ENCODE measurements at places on chromosomes 7 and 10.

DNA sequence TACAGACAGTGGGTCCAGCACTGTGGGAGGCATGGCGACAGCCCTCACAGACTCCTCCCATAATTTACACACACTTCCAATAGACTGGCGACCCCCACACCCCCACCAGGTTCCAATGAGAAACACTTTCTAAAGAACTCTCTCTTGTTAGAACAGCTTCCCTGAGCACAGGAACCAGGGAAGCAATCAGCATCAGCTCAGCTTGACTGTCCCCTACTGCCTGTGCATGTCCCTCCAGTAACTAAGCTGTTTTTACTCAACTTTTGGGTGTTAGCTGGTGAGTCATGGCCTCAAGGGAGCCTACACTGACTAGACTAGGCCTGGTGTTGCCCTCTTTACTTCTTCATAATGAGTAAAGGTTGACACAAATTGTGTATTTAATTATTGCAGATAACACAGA, 32.6 kb upstream of the HERPUD2 start:
- DNase-seq = no peak

GRCh38 chr10:22434521-22434920, 89.2 kb downstream of the SPAG6 start:
- DNase-seq = no peak

DNA sequence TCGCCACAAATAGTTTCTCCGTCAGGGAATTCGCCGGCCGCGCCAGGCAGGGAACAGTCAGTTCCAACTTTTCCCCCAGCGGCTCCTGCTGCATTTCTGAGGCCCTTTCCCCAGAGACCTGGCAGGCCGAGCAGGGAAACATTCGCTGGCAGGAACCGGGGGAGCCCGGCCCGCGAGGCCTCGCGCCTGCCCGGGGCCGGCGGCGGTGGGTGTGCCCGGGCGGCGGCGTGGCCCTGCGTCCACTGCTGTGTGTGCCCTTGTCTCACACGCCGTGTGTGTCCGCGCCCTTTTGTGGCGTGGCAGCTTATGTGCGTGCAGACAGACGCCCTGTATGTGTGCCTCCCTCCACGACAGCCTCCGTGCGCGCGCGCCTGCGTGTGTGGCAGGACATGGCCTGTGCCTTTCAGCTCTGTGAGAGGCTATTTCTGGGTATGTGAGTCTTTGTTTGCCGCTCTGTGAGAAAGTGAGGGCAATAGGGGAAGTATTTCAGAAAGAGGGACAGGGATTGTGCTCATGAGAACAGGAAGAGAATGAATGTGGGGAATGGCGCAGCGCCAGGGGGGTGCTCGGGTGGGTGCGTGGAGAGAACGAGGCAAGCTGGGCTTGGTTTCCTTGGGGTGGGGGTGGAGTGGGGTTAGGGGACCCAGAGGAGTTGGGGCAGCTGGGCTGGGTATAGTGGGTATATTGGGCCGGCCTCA, 689 bp upstream of the SMARCD3 start:
- peak; percentile 78 for DNase-seq

DNA sequence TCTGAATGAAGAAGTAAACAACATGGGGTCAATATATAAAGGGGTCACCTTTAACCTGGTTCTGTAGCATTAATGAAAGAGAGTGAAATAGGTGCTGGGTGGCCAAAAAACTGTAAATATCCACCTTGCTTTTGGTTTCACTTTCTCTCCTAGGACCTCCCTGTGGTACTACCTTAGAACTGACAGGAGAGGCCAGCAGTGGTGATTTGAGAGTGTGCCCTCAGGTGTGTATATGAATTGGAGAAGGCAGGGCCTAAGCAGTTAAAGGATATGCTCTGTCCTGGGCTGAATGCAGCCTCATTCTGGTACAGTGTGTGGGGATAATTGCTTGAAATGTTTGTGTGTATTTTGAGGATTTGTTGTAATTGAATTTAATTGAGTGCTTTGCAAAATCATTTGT, 62.0 kb downstream of the BBS9 start:
- DNase-seq = no peak

DNA sequence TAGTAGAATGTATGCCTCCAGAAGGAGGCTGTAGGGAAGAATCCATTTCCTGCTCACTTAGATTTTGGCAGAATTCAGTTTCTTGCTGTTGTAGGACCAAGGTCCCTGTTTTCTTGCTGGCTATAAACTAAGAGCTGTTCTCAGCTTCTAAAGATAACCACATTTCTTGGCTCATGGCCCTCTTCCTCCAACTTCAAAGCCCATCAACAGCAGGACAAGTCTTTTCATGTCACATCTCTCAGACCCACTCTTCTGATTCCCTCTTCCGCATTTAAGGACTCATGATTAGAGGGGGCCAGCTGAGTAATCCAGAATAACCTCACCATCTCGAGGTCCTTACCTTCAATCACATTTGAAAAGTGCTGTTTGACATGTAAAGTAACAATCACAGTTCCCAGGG, 8.2 kb upstream of the LSM8 start:
- DNase-seq = no peak

GRCh38 chr10:18341055-18341454, 200.8 kb downstream of the CACNB2 start:
- DNase-seq = no peak

- no peak for DNase-seq
These were observed 13.6 kb downstream of the HOXA1 start for GRCh38 chr7:27082171-27082570.

- DNase-seq = no peak
These were observed 59.1 kb downstream of the ANKRD26 start for GRCh38 chr10:27041196-27041595.

DNA sequence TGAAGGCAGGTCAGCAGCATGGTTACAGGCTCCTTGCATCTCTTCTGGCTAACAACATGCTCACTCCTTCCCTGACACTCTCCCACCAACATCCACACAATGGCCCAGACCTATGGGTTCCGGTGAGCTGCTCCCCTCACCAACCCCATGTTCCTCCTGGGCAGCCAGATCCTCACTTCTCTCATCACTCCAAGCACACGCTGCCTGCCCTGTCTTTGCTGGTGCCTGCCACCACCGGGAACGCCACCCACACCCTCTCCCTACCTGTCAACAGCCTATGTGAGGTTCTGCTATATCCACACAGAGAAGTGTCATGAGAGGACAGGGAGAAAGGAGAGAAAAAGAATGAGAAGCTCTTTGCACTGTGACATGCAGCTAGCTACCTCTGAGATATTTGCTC, 14.6 kb downstream of the PARP12 start:
- no peak for DNase-seq

GRCh38 chr7:154255324-154255723, 203.1 kb downstream of the DPP6 start:
- no peak for DNase-seq

DNA sequence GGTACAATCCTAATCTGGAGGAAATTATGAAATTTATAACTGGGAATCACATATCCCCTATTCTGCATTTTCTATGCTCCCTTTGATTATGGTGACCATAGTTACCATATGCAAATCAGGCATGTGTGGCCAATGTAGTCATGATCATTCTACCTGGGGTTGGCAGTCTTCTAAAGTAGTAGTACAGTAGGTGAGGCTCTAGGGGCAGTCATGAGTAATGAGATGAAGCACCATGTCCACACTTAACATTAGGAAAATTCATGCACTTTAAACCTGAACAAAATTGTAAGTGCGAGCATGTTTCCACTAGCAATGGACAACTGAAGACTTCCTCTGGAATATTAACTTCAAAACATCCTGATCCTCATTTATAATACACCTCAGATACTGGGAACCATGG, 545.9 kb downstream of the SUGCT start:
- DNase-seq = no peak
